Motor neuron (in vitro differentiated cells): ENCODE measurements at places on chromosomes 12 and 14. TPM values are rescaled to one million over a fixed set of nuclear protein-coding genes. Genes with fewer than 3 reads are reported as not detected.

DNA sequence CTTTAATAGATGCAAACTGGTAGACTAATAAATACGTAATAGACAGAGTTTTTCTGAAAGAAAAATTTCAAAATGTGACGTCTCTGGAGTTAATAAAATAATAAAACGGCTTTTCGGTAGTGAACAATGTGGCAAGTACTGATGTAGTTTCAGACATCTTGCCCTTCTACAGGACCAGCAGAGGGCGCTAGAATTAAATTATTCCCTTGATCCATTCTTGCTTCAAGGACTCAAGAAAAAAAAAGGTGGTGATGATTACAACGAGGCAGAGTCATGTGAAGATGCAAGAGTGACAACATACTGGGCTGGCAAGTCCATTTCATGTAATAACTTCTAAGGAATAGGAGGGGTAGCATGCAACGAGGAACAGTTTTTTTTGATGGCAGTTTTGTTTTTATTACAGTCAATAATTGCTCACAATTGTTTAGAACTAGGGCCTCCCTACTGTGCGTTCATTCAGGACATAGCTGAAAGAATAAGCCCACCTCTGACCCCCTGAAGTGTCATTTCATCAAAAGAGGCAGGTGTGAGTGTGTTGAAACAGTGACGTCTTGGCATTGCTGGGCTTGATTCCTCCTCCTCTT lies 101.0 kb upstream of the GZMB start:
- ATAC-seq, result peak; percentile 92

- ATAC-seq, result peak; percentile 59
These were observed 18.7 kb downstream of the NPC2 start for GRCh38 chr14:74474376-74474775.

Gene COL2A1
- 1.8 and 7.1 TPM in 2 replicates for total RNA-seq

Gene COPZ1
- 118 and 131 TPM in 2 replicates for total RNA-seq

Gene CLEC1A
- total RNA-seq, result 17.8 and 24.9 TPM in 2 replicates

Gene P2RX7
- total RNA-seq, result 0.17 and 0.19 TPM in 2 replicates

GRCh38 chr14:33693237-33693636 lies 257.6 kb downstream of the EGLN3 start:
- no peak for ATAC-seq

Gene HPD
- total RNA-seq, result 0.39 TPM in 1 of 2 replicates, not detected in the other

Gene TMEM119
- 2.0 and 2.1 TPM in 2 replicates for total RNA-seq

Gene CCDC196
- 0.15 TPM in 1 of 2 replicates, not detected in the other for total RNA-seq

GRCh38 chr14:104571246-104571645 lies 8.3 kb upstream of the C14orf180 start:
- ATAC-seq, result no peak

Gene ANG
- total RNA-seq, result 0.96 and 1.6 TPM in 2 replicates

DNA sequence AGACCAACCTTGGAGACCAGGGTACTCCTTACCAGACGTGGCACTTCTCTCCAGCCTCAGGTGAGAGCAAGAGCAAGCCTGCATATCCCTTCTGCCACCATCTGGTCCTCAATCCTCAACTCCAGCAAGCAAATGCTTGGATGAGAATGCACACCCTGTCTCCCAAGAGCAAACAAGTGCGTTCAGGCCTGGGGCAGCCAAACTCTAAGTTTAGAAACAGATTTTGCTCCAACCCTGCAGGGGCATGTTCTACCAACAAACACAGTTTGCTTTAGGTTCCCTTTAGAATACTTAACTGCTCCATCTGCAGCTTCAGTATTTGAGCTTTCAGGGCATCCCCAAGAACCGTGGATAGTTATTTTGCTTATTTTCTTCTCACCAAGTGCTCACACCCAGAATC lies 55.9 kb upstream of the FICD start:
- no peak for ATAC-seq

DNA sequence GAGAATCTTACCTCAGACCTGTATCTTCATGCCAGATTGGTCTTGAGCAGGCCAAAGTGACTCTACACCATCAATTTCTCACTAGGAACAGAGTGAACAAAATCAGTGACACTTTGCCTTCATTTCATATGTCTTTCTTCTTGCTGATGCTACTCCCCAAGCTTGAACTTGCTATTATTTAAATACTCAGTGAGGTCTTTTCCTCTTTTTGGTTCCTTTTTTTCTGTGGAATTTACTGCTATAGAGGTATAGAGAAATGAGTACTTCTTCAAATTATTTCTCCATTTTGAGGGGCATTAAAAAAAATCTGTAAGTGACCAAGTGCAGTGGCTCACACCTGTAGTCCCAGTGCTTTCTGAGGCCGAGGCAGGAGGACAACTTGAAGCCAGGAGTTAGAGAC lies at the start of gene GPR33:
Gene GPR33 (minus strand): TSS at position 154 of the 400 bp plus-strand sequence. CDS start 4,074 bp downstream, outside the sequence.
- ATAC-seq, result no peak
